ENCODE measurements at places on chromosomes 13 and 19.
A peak's percentile ranks its signal among the peaks of the same experiment; 100 is the strongest.

- DNase-seq: no peak
These were observed 19.0 kb downstream of the MRPS12 start for GRCh38 chr19:38949580-38950367.

DNA sequence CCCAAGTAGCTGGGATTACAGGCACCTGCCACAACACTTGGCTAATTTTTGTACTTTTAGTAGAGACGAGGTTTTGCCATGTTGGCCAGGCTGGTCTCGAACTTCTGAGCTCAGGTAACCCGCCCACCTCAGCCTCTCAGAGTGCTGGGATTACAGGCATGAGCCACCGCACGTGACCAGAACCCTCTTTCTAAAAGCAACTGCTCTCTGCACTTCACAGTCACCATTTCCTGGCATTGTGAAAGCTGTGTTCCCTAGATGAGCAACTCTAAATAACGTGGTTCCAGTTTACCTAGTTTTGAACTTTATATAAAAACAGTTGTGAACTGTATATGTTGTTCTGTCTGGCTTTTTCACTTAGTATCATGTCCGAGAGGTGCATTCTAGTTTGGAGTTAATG is 152.9 kb downstream of the SIPA1L3 start:
- no peak for DNase-seq

DNA sequence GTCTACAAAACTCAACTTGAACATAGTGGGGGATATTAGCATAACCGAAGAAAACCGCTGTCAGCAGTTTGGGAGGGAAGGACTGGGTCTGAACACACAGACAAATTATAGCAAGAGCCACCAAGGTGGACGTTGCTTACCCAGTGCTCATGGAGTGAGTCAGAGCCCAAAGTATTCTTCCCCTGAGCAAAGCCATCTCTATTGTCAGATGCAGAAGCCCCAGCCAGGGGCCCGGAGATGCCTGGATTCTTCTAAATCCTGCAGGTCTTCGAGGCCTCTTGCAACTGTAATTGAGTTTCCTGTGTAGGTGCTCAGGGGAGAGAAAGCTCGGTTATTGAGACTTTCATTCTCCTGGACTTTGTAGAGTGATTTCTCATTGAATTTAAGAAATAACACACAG is 384.5 kb downstream of the IRS2 start:
- no peak for DNase-seq

DNA sequence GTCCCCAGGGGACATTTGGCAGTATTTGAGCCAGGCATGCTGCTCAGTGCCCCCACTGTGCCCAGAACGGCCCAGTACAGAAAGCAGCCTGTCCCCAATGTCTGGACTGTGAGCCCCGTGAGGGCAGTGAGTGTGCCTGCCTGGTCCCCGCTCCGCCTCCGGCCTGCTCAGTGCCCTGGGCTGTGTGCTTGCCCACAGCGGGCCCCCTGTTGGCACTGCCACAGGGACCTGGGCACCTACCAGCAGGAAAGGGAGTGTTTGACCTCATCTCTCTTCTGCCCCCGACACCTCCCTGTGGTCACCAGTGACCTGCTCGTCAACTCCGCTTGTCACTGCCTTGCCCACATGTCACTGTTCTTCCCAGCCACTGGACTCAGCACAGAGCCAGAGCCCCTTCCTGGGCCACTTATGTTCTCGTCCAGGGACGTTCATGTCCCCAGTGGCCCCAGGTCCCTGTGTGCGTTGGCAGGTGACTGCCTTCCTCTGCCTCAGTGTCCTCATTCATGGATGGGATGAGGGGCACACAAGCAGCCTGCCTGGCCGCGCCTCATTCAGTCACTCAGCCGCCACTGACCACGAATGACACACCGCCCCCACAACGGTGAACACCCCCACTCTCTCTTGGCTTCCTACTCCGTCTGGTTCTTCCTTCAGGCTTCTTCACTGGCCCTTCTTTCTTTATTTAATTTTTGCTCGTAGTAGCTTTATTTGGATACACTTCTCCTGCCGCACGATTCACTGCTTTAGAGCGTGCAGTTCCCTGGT is 2.8 kb downstream of the FZR1 start:
- DNase-seq: no peak

GRCh38 chr19:37990362-37990761 is 83.4 kb downstream of the SIPA1L3 start:
- no peak for DNase-seq

- DNase-seq: no peak
These were observed 64.0 kb upstream of the ZNF681 start for GRCh38 chr19:23822735-23823134.

GRCh38 chr13:76153239-76153638 is 517.1 kb downstream of the LMO7 start:
- DNase-seq: no peak

DNA sequence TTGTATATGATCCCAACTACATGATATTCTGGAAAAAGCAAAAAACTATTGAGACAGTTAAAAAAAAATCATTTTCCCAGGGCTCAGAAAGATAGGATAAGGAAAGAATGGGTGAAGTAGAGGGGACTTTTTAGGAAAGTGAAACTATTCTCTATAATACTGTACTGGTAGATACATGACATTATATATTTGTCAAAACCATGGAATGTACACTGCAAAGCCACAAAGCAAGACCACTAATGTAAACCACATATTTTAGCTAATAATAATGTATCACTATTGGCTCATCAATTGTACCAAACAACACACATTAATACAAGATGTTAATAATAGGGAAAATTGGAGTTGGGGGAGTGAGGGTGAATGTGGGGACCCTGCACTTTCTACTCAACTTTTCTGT is 182.6 kb downstream of the EFNB2 start:
- no peak for DNase-seq

DNA sequence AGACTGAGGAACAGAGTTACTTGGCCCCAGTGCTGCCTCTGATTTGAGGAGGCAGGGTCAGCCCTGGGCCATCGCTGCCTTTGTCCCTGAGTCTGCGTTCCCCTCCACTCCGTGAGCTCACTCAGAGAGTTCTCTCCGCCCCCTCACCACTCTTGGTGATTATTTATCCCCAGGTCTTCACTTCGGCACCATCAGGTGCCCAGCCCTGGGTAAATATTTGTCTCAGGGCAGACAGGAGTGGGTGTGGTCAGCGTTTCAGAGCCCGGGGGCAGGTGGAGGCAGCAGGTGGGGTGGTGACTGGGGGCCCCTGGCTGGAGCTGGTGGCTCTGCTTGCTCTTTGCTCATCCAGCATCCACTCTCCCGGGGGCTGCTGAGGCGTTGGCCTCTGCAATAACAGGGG is 20.6 kb downstream of the PPP1R37 start:
- peak; percentile 55 for DNase-seq

- no peak for DNase-seq
These were observed 31.2 kb downstream of the DLEU7 start for GRCh38 chr13:50812242-50812641.

- no peak for DNase-seq
These were observed 1.0 kb upstream of the FXYD7 start for GRCh38 chr19:35141837-35142605.

DNA sequence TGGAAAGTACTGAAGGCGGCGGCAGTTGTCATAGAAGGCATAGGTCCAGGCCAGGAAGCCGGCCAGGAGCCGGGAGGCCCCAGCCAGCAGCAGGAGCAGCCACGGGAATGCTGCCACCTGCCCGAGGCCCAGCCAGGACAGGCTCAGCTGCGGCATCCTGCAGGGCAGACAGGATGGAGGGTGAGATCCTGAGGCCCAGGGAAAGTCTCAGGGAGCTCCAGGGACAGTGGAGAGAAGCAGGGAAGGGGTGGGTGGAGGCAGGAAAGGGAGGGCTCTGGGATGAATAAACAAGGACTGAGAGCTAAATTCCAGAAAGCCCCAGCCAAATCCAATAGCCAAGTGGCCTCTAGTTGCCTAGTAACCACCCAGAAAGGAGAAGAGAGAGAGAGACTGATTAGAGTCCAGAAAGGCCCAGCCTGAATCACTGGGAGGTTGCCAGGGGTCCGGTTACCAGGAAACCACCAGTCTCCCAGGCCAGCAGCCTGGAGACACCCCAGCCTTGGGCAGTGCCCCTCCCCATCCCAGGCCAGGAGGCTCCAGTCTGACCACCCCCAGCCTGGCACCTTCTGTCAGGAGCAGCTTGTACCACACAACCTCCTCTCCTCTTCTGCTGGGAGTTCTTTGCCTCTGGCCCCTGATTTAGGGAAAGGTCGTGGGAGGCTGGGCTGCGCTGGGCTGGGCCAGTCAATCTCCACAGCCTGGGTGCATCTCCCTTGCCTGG is 7.5 kb upstream of the OR10H5 start:
- DNase-seq: peak; percentile 30

GRCh38 chr19:48755084-48755641 is at the start of gene FGF21:
Gene FGF21, plus strand, starts transcription at chr19:48755524. Its CDS starts 713 bp downstream, at chr19:48756237.
- DNase-seq: no peak

GRCh38 chr19:1605236-1606137 is at the start of gene UQCR11:
Gene UQCR11, minus strand, starts transcription at chr19:1605462. Its CDS starts 53 bp downstream, at chr19:1605409.
- peak; percentile 96 for DNase-seq

GRCh38 chr13:86810361-86810760 is 860.8 kb upstream of the SLITRK5 start:
- no peak for DNase-seq

DNA sequence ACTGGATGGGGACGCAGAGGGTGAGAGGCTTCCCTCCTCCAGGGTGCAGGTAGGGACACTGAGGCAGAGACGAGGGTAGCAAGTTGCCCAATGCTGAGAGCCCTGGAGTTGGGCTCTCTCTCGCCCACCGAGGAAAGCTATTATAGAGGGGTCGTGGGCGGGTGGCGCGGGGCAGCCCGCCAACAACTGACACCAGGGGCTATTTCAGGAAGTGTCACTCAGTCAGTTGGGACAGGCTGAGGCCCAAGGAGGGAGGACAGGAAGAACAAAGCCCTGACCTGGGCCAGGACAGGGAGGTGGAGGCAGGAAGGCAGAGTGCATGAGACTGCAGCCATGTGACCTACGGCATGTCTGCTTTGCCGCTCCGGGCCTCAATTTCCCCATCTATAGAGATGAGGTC is 29.9 kb downstream of the TINCR start:
- DNase-seq: no peak

GRCh38 chr13:112062571-112063570 is 4.1 kb upstream of the SOX1 start:
- DNase-seq: no peak

- no peak for DNase-seq
These were observed 54.8 kb upstream of the ZNF536 start for GRCh38 chr19:30317403-30317802.

- DNase-seq: no peak
These were observed 209.1 kb upstream of the STARD13 start for GRCh38 chr13:33494596-33495204.

GRCh38 chr13:49935171-49936074 is 717 bp downstream of the SPRYD7 start:
- DNase-seq: no peak

GRCh38 chr13:90732049-90732448 is 615.4 kb upstream of the MIR17HG start:
- DNase-seq: no peak

GRCh38 chr19:50722201-50723013 is 757 bp upstream of the CLEC11A start:
- DNase-seq: no peak

DNA sequence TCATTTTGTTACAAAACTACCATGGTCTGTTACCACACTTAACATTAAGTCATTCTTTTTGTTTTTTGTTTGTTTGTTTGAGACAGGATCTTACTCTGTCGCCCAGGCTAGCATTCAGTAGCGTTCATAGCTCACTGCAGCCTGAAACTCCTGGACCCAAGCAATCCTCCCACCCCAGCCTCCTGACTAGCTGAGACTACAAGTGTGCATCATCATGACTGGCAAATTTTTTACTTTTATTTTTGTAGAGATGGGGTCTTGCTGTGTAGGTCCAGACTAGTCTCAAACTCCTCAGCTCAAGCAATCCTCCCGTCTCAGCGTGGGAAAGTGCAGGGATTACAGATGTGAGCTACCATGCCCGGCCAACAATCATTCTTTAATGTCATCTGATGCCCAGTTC is 3.3 kb downstream of the ALDH16A1 start:
- DNase-seq: no peak

DNA sequence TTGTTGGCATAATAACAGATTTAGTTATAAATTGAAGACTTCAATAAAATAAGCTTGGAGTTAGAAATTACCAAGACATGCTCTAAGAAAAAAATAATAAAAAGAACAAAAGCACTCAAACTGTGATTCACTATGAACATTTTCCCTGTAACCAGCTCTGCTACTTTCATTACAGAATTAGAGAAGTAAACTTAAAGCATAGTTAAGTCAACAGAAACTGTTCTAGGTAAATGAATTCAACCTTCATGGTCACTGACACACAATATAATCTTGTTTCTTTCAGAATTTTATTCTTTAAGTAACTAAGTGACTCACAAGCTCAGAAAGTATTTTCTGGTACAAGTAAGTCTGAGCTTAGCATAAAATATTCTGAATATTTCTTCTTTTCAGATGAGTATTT is 136.3 kb downstream of the KLF5 start:
- DNase-seq: no peak

GRCh38 chr19:40598121-40598917 is 2.9 kb upstream of the LTBP4 start:
- DNase-seq: peak; percentile 84

GRCh38 chr19:2391118-2391725 is 31.2 kb downstream of the TMPRSS9 start:
- DNase-seq: peak; percentile 80

- DNase-seq: no peak
These were observed 16.2 kb downstream of the ZNF331 start for GRCh38 chr19:53553865-53554791.

- DNase-seq: peak; percentile 55
These were observed 3.7 kb downstream of the HRC start for GRCh38 chr19:49151267-49152118.

- DNase-seq: no peak
These were observed 231.9 kb downstream of the KCTD12 start for GRCh38 chr13:76654263-76654662.

DNA sequence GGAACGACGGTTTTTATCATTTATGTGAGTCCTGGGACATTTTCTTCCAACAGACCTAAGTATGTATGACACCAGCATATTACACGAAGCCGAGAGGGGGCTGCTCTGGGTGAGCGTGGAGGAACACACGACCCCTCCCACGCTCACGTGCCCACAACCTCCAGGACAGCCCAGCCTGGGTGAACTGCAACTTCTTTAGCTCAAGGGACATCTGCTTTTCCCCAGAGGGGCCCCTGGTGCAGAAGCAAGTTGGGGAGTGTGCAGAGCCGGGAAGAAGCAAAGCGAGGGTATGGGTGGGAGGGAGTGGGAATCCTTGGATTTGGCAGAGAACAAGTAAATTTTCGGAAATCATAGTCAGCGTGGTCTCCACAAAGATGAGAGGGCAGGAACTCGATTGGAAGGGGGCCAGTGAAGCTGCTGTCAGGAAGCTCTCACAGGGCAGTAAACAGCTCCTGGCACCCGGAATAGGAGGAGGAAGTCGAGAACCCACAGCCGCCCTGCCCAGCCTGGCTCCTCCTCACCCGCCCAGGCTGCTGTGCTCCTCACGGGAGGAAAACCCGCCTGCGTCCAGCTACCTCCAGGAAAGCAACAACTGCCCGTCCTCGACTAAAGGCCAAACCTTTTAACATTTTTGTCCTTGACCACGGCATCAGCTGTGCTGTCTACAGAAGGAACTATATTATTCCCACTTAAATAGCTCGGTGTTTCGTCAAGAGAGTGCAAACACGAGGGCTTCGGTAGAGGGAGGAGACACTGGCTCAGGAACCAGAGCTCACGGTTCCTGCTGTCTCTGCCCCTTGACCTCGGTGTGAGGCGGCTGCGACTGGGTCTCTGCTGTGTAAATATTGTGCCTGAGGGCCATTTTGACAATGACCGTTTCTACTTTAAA is 17.2 kb upstream of the CFAP97D2 start:
- DNase-seq: no peak
